ENCODE measurements at places on chromosomes 12 and 14.

DNA sequence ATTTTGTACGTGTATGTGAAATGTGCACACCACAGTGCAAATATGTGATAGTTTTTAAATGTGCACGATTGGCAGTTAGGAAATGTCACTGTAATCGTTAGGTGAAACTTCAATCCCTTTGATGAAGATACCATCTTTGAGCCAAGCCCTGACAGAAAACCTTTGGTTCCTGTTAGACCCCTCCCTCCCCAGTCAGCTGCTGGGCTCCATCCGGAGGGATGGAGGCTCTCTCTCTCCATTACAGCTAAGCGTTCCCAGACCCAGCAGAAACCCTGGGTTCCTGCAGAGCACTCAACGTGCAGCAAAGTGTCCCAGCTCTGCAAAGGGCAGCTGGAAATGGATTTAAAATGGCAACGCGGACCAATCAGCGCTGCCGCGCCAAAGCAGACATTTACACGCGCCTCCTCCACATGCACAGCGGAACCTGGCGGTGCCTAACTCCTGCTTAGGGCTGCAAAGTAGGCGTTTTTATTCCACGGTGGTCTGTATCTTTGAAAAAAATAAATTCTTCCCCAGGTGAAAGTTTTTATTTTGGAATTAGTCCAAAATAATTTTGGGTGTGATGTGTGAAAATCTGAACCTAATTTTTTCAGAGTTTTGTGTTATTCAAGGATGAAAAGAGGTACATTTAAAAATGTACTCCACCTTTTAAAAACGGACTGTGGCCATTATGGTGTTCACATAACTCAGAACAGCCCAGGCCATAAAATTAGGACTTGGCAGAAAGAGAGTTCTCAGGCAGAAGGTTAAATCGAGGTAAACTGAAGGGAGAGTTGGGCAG is 1.4 kb upstream of the HMGA2 start:
- H3K27me3 ChIP-seq, result peaks cover 60% of the 10 kb centered on the region
- H3K4me3 ChIP-seq, result no peak overlapping the region
- peaks cover 16% of the 10 kb centered on the region for H3K4me1 ChIP-seq
- no peaks in the 10 kb centered on the region for H3K36me3 ChIP-seq
- ATAC-seq, result no peak
- H3K27ac ChIP-seq, result no peak overlapping the region

GRCh38 chr12:15979096-15980092 is 68.3 kb downstream of the DERA start:
- H3K27me3 ChIP-seq, result no peaks in the 10 kb centered on the region
- H3K4me1 ChIP-seq, result no peaks in the 10 kb centered on the region
- ATAC-seq, result no peak

DNA sequence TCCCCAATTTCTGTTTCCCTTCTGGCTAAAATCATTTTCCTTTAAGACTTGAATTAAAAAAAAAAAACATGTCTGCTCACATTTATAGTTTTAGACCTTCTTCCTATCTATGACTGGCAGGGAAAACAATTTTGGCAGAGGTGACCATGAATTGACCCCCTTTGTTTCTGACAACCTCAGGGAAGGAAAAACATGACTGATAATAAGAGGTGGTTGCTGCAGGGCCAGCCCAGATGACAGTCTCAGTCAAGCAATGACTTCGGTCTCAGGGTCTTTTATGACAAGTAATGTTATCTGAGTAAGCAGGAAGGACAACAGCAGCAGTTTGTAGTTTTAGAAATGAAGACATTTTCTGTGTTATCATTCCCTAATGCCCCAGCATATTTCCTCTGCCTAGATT is 430.9 kb downstream of the LRIG3 start:
- no peak overlapping the region for H3K4me3 ChIP-seq
- no peak for ATAC-seq
- H3K27ac ChIP-seq, result no peak overlapping the region

DNA sequence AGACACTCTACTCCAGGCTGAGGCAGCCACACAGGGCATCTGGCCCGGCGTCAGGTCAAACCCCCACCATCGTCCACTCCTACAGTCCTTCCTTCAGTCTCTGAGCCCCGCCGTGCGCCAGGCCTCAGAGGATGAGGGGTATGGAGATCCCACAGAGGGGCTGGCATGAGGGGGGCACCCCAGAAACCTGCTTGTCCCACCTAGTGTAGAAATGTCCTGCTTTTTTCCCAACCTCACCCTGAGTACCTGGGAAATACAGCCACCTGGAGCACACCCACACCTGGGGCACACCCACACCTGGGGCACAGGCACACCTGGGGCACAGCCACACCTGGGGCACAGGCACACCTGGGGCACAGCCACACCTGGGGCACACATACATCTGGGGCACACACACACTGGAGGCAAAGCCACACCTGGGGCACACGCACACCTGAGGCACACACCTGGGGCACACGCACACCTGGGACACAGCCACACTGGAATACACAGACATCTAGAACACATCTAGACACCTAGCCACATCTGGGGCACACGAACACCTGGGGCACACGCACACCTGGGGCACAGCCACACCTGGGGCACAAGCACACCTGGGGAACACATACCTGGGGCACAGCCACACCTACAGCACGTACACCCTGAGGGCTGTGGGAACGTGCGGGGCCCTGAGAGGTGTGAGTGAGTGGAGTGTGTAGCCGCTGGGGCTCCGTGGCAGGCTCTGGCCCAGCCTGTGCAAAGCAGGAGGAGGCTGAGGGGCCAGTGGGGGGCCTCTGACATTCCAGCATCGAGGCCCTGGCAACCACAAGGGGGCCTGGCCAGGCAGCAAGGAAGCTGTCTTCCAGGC is 18.4 kb downstream of the AKT1 start:
- no peak for ATAC-seq
- no peak overlapping the region for H3K27ac ChIP-seq
- no peaks in the 10 kb centered on the region for H3K27me3 ChIP-seq
- no peak overlapping the region for H3K4me3 ChIP-seq
- peaks cover 33% of the 10 kb centered on the region for H3K36me3 ChIP-seq
- H3K4me1 ChIP-seq, result no peaks in the 10 kb centered on the region

GRCh38 chr14:74491956-74492775 is 939 bp downstream of the NPC2 start:
- no peak for ATAC-seq
- H3K4me1 ChIP-seq, result peaks cover 21% of the 10 kb centered on the region
- H3K36me3 ChIP-seq, result no peaks in the 10 kb centered on the region
- no peaks in the 10 kb centered on the region for H3K27me3 ChIP-seq
- H3K4me3 ChIP-seq, result no peak overlapping the region

DNA sequence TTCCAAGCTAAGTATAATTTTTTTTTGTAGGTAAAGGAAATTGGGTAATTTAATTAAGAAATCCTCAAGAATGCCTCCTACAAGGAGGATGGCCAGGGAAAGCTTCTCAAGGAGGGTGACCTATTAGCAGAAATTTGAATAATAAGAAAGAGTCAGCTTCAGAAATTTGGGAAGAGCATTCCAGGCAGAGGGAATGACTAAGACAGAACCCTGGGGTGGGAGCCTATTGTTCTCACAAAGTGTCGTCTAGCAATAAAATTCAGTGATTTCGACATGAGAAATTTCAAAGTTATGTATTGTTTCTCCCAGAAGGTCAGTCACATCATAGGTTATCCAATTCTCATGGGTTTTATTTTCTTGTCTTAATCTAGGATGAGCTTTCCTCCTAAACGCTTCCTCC is 1168.4 kb downstream of the AACS start:
- H3K27me3 ChIP-seq, result no peaks in the 10 kb centered on the region
- no peak overlapping the region for H3K4me3 ChIP-seq
- no peaks in the 10 kb centered on the region for H3K36me3 ChIP-seq
- H3K27ac ChIP-seq, result no peak overlapping the region

- no peaks in the 10 kb centered on the region for H3K4me1 ChIP-seq
- no peak for ATAC-seq
- no peaks in the 10 kb centered on the region for H3K27me3 ChIP-seq
Observed at GRCh38 chr12:20409607-20410377, 41.5 kb downstream of the PDE3A start.

GRCh38 chr12:4833524-4833923 is 76.2 kb upstream of the KCNA1 start:
- no peaks in the 10 kb centered on the region for H3K27me3 ChIP-seq
- H3K36me3 ChIP-seq, result no peaks in the 10 kb centered on the region
- no peak overlapping the region for H3K4me3 ChIP-seq

GRCh38 chr12:62128175-62128975 is 131.8 kb upstream of the USP15 start:
- H3K36me3 ChIP-seq, result no peaks in the 10 kb centered on the region
- no peak overlapping the region for H3K4me3 ChIP-seq
- no peak for ATAC-seq
- H3K27ac ChIP-seq, result no peak overlapping the region
- H3K27me3 ChIP-seq, result no peaks in the 10 kb centered on the region

DNA sequence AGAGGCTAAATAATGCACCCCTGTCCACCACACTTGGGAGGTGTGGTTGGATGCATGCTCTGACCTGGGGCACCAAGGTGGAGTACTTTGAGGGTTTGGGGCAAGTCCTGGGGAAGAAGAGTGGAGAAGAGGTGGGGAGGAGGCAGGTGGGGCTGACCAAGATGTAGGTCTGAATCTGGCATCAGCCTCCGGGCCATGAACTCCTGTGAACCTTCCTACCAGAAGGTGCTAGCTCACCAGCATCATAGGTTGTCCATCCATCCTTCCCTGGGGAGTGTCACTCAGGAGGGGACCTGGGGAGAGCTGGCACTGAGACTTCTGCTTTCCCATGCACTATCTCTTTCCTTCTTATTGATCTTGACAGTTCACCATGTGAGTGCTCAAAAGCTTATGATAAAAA is 13.6 kb upstream of the EMP1 start:
- no peaks in the 10 kb centered on the region for H3K36me3 ChIP-seq
- no peak overlapping the region for H3K27ac ChIP-seq
- no peak for ATAC-seq
- H3K4me1 ChIP-seq, result peaks cover 13% of the 10 kb centered on the region
- no peak overlapping the region for H3K4me3 ChIP-seq
- peaks cover 48% of the 10 kb centered on the region for H3K27me3 ChIP-seq

GRCh38 chr12:104060791-104061190 is 3.5 kb upstream of the HCFC2 start:
- no peak for ATAC-seq
- H3K4me3 ChIP-seq, result no peak overlapping the region
- peaks cover 5% of the 10 kb centered on the region for H3K27me3 ChIP-seq

Data from stimulated activated memory B cell treated with anti-CD40 and anti-IgM and Interleukin-4, amounts not matched to agents 10 μg/mL and 1 μg/mL and 100 μg/mL, for 72 hours (primary cell).